Central memory CD8-positive, alpha-beta T cell (primary cell): ENCODE measurements at places on chromosomes 1 and 21.

GRCh38 chr1:58620926-58621325 lies 43.9 kb upstream of the TACSTD2 start:
- DNase-seq, result no peak

GRCh38 chr21:35525443-35525842 lies 476.3 kb upstream of the RUNX1 start:
- no peak for DNase-seq

- DNase-seq, result no peak
Observed at GRCh38 chr21:31316072-31316471, 28.0 kb downstream of the TIAM1 start.

DNA sequence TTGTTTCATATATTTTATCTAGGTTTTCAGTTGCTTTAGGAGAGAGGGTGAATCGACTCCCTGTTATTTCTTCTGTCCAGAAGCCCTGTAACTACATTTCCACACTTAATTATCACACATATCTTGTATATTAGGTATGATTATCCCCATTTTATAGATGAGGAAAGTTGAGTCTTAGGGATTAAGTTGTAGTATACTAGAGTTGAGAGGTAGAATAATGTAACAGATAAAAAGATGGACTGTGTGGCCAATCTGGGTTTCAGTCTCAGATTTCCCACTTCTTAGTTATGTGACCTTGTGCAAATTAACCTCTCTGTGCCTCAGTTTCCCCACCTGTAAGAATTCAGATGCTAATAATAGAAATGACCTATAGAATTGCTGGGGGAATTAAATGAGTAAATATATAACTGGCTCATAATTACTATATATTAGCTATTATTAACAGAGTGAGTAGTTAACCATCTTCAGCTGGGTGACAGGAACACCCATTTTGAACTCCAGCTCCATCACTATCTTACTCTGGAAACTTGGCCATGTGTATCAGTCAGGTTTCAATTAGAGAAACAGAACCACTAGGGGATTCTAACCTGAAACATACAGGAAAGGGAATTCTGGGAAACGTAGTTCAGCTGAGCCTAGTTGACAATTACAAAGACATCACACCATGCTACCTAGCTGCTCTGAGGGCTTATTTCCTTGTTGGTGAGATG lies 20.4 kb upstream of the FOXO6 start:
- DNase-seq, result no peak

DNA sequence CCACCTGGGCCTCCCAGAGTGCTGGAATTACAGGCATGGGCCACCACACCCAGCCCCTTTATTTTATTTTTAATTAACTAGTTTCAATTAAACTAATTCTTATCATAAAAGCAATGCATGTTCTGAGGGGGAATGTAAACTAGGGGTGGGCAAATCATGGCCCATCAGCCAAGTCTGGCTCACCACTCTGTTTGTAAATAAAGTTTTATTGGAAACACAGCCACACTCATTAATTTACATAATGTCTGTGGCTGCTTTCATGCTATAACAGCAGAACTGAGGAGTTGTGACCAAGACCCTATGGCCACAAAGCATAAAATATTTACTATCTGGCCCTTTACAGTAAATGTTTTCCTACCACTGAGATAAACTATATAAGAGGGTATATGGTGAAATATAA lies 28.7 kb upstream of the IPO9 start:
- no peak for DNase-seq

DNA sequence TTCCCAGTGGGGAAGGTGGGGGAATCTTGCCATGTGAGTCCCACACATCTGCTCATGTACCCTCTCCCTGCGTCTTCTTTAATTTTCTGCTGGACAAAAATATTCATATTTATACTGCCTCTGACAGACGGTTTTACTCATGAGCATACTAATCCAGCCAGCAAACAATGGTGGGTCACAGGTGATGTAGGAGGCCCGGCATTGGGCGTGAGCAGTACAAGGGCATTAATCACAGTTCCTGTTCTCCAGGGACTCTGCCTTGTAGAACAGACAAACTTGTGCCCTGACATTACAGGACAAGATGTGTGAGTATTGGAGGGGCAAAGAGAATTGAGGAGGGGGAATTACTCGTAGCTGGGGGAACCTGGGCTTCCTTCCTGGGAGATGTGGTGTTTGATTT lies 25.0 kb downstream of the MTARC1 start:
- no peak for DNase-seq

DNA sequence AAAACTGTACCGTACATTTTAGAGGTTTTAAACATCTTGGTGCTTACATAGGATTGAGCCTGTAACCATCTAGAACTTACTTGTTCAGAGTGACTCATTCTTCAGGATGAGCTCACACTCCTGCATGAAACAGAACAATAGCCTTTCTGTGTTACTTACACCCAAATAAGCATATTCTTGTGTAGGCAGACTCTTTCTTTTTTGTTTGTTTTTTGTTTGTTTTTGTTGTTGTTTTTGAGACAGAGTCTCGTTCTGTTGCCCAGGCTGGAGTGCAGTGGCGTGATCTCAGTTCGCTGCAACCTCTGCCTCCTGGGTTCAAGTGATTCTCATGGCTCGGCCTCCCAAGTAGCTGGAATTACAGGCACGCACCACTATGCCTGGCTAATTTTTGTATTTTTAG lies 3.8 kb upstream of the CA6 start:
- no peak for DNase-seq

DNA sequence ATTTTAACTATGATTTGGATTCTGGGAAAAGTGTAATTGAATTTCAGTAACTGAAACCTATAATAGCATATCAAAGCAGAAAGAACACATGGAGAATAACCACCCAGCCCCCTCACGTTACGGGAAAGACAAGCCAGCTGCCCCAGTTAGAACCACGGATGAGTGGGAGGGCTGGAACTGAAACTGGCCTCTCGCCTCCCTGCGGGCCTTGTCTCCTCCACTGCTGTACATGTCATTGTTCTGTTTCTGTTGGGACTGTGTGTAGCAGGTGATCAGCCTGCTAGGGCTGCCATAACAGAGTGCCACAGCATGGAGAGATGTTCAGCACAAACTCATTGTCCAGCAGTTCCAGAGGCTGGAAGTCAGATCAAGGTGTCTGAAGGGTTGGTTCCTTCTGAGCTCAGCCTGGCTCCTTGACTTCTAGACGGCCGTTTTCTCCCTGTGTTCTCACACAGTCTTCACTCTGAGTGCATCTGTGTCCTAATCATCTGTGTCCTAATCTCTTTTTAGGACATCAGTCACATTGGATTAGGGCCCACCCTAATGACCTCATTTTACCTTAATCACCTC lies 52.4 kb downstream of the MAP3K21 start:
- DNase-seq, result no peak

GRCh38 chr1:223425550-223425949 lies 32.3 kb downstream of the CCDC185 start:
- DNase-seq, result no peak

- no peak for DNase-seq
Observed at GRCh38 chr21:17709266-17709611, 96.5 kb upstream of the BTG3 start.

GRCh38 chr1:109248797-109249629 lies at the start of gene CELSR2:
CELSR2 (plus strand) TSS chr1:109249539; CDS start chr1:109250080, 541 bp downstream.
- DNase-seq, result no peak

- DNase-seq, result no peak
Observed at GRCh38 chr1:201460814-201461644, 8.0 kb downstream of the PHLDA3 start.

DNA sequence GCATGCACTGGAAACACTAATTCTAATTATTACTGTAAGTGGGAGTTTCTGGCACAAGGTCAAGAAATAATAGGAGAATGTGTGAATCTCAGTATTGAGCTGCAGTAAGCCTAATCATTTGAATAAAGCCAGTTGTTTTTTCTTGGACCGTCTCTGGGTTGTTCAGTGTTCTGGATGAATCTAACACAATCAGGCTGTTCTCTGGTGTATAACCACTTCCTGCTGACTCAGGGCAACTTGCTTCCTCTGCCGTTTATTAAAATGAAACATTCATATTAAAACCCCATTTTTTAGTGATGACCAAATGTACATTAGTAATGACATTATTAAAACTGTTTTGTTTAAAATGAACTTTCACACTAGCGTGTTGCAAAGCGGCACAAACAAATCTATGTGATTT lies 273.1 kb upstream of the SNX7 start:
- DNase-seq, result no peak

- DNase-seq, result no peak
Observed at GRCh38 chr1:241637604-241638003, 2.6 kb downstream of the CHML start.

DNA sequence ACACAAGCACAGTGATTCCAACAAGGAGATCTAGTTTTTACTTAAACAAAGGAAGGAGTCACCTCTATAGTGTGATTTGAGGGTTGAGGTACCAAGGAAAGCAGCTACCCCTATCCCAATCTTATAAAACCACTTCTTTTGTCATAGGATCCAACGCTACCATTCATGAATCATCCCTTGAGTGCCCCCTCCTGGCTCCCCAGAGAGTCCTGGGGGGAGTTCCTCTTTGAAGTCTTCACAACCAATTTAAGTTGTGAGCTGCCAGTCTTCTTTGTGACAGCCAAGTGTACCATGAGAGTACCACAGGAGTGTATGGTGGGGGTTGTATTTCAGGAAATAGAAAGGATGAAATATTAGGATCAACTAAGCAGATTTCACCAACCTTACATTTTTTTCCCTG lies 39.1 kb upstream of the NHLH2 start:
- no peak for DNase-seq

DNA sequence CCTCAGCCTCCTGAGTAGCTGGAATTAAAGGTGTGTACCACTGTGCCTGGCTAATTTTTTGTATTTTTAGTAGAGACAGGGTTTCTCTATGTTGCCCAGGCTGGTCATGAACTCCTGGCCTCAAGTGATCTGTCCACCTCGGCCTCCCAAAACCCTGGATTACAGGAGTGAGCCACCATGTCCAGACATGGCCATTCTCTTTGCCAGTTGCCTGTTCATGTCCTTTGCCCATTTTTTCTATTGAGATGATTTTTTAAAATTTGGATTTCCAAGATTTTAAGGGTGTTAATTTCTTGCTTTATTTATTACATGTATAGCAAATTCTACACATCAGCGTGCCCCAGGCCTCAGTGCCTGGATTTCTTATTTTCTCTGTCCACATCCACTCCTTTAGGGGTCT lies 2.8 kb downstream of the POLR3GL start:
- DNase-seq, result no peak

GRCh38 chr21:32994305-32994704 lies 31.4 kb upstream of the OLIG2 start:
- no peak for DNase-seq

- no peak for DNase-seq
Observed at GRCh38 chr1:109241841-109242345, 7.4 kb upstream of the CELSR2 start.

- DNase-seq, result no peak
Observed at GRCh38 chr1:21447311-21447710, 7.4 kb downstream of the NBPF3 start.

- no peak for DNase-seq
Observed at GRCh38 chr21:39218082-39218409, 34.8 kb upstream of the PSMG1 start.

GRCh38 chr1:179924268-179924667 lies 30.3 kb upstream of the CEP350 start:
- no peak for DNase-seq

GRCh38 chr1:158099185-158099584 lies 81.5 kb upstream of the CD1D start:
- no peak for DNase-seq

DNA sequence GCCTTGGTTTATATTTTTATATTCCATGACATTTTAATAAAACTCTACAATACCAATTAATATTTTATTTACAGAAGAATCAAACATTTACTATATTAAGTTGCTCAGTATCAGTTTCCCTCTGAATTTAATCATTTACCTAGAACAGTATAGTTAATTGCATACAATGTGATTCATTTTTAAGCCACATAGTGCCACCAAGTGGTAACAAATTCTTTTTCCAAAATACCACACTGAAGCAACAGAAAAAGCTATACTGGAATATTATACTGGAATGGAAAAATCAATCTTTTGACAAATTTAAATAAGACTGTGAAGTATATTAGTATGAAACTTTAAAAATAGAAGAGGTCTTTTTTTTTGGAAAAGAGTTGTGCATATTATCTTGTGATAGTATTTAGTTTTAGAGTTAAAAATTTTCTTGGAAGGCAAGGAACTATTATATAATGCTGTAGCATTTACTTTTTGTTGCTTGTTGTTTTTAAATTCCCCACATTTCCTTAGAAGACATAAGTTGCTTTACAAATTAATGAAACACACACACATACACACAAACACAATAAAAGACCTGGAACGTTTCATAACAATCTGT lies 57.3 kb downstream of the ZNF644 start:
- DNase-seq, result no peak

DNA sequence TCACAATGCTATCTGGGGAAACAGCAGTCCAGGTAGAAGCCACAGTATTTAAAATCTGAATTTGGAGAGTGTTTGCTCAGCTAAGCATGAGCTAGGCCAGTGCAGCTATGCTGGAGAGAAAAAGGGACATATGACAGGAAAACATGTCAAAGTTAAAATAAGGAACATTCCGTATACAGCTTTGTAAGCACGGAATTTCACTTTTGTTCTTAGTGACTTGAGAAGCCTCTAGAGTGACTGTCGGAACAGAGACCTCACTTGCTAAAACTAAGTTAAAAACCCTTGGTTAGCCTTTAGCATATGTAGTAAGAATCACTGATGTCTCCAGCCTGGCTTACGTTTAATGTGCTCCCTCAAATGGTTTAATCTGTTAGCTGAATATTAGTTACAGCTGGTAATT lies 661.7 kb downstream of the KCNT2 start:
- DNase-seq, result no peak

DNA sequence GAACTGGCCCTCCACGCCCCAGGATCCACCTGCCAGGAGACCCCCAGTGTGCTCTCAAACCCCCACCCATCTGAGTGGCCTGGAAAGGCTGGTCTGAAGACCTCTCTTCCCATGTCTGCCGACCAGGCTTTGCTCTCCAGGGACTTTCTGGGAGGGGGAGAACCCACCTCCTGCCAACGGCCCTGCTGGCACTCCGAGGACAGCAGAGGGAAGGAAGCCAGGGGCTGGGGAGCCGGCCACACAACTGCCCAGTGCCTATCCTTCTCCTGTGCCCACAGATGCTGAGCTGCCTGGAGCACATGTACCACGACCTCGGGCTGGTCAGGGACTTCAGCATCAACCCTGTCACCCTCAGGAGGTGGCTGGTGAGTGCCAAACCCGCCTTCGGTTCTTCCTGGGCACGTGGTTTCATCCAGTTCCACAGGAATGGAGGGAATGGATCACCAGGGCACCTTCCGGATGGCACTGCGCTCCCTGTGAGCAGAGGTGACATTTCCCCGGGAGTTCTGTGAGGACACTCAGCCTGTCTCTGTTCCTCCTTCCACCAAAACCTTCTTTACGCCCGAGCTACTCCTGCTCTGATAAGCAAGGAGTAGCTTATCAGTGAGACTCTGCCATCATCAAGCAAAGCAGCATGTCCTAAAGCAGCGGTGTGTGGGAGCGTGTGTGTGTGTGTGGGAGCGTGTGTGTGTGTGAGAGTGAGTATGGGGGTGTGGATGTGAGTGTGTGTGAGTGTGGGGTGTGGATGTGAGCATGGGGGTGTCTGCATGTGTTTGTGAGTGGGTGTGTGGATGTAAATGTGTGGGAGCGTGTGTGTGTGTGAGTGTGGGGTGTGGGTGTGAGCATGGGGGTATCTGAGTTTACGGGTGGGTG lies 105.5 kb downstream of the PDE9A start:
- no peak for DNase-seq

- DNase-seq, result no peak
Observed at GRCh38 chr1:47382399-47382983, 33.6 kb upstream of the FOXE3 start.

GRCh38 chr1:181985936-181986906 lies 75.3 kb downstream of the ZNF648 start:
- DNase-seq, result no peak
